EL (cell line): ENCODE measurements at places on chromosomes 7 and 10.
A peak's percentile ranks its signal among the peaks of the same experiment; 100 is the strongest.

GRCh38 chr10:93060887-93061593, 442 bp downstream of the CYP26C1 start:
- DNase-seq = no peak

DNA sequence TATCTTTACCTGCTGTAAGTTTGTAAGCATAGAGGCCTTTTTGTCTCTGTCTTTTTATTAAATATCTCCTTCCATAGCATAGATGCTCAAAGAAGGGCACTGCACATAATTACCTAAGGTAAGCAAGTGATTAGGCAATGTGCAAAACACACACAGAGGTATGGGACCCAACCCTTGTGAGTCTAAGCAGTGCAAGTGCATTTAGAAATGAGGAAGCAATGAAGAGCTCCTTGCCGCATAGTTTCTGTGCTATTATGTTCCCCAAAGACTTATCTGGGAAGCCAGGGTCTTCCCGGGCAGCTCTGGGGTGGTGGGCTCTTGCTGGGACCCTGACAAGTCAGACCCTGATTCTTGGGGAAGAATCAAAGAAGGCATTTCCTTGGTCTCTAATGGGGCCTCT, 13.5 kb upstream of the MGAM2 start:
- no peak for DNase-seq

- no peak for DNase-seq
These were observed 270.0 kb downstream of the TNS3 start for GRCh38 chr7:47311891-47312290.

GRCh38 chr10:111578076-111578475, 501.2 kb downstream of the ADRA2A start:
- no peak for DNase-seq

DNA sequence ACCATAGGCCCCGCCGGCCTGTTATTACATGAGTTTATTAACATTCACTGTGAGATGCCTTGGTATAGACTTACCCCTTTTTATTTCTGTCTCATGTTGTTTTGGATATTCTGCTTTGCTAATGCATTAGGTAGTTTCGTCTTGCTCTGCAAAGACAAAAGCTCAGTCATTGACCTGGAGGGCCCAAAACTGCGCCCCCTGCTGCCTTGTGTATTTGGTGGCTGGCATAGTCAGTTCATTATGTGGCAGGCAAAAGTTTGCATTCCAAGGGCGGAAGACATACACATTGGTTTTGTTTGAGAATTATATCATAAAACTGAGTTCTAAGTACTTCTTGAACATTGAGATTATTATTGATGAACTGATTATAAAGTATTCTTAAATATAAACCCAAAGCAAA, 372.5 kb downstream of the SDK1 start:
- no peak for DNase-seq

- DNase-seq = no peak
These were observed 2.9 kb downstream of the PKD2L1 start for GRCh38 chr10:100327007-100327717.

DNA sequence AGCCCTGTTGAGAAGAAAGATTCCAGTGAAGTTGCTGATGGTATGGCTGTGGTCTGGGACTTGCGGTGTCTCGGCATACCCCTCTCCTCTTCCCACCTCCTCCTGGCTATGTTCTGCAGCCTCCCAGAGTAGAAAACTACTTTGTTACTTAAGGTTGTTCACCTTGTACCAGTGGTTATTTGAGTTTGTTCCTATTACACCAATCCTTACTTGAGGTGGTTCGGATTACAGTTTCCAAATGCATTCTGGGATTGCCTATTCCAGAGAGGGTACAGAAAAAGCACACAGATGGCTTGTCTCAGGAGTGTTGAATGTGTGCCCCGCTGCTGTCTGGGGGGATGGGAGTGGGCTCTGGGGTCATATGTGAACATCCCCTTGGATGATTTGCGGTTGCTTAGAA, 6.8 kb upstream of the ZNF783 start:
- DNase-seq = no peak

DNA sequence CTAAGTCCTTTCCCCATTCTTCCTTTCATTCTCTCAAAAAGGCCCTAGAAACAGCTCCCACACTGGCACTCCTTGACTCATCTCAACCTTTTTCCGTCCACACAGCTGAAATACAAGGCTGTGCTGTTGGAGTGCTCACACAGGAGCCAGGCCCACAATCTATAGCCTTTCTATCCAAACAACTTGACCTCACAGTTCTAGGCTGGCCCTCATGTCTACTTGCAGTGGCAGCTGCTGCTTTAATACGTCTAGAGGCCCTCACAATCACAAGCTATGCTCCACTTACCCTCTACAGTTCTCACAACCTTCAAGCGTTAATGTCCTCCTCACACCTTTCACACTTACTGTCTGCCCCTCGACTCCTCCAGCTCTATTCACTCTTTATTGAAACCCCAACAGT, 12.0 kb upstream of the LRRC61 start:
- no peak for DNase-seq

DNA sequence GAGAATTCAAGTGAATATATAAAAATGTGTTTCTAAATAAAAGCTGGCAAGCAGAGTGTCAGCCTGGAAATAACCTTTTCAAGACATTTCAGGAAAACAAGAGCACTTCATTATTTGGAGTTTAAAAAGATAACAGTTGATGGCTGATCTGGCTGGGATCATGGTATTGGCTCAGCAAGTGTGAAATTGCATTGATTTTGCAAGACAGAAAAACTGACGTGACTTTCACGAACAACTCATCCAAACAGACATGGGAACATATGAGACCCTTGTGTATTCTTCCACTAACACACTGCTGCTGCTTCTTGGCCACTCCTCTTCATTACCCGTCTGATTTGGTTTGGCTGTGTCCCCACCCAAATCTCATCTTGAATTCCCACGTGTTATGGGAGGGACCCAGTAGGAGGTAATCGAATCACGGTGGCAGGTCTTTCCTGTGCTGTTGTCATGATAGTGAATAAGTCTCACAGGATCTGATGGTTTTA, 108.5 kb downstream of the RAB18 start:
- DNase-seq = no peak

- no peak for DNase-seq
These were observed 14.2 kb downstream of the FBH1 start for GRCh38 chr10:5904227-5904626.

- no peak for DNase-seq
These were observed 21.1 kb downstream of the WAC start for GRCh38 chr10:28554009-28554408.

- no peak for DNase-seq
These were observed 6.9 kb downstream of the CHPF2 start for GRCh38 chr7:151238924-151239836.

DNA sequence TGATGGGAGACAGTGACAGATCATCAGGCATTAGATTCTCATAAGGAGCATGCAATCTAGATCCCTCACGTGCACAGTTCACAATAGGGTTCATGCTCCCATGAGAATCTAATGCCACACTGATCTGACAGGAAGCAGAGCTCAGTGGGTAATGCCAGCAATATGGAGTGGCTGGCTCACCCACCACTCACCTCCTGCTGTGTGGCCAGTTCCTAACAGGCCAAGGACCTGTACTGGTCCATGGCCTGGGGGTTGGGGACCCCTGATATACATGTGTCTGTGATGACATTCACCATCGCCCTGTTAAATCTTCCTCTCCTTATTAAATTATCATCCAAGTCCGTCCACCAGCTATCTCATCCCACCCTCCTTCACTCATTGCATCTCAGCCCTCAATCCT, 118.4 kb downstream of the TEX36 start:
- no peak for DNase-seq

- peak; percentile 21 for DNase-seq
These were observed 219.3 kb upstream of the MKLN1 start for GRCh38 chr7:131108212-131108940.

DNA sequence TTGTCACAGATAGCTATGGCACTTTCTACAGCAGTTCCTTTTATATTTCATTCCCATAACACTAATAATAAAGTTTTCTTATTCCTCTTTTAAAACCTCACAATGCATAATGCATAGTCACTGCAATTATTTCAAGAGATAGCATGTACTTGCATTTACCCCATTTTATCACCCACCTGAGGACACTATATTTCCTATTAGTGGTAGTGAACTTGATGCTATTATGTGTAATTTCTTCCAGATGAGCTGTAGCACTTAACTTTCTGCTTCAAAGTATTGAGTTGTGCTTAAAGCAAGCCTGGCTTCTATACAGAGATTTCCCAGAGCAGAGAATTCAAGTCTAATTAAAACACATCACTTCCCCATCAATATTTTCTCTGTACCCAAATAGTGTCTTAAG, 461.1 kb downstream of the HTR7 start:
- DNase-seq = no peak

DNA sequence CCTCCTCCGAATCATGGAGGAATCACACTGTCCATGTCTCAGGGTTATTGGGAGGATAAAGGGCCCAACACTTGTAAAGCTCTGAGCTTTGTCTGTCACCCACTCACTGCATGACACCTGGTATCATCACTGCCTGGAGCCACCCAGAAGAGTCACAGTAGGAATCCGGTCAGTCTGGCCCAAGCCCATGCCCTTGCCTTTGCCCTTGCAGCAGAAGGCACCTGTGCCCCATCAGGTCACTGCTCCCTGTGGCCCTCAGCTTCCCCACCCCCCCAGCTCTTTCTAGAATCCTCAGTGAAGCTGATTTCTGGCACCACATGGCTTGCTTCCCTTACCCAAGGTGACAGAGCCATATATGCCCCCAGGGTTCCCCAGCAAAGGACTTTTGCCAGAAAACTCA, 14.4 kb downstream of the LDB3 start:
- DNase-seq = no peak

GRCh38 chr7:44257618-44258422, 57.0 kb downstream of the YKT6 start:
- DNase-seq = peak; percentile 86

DNA sequence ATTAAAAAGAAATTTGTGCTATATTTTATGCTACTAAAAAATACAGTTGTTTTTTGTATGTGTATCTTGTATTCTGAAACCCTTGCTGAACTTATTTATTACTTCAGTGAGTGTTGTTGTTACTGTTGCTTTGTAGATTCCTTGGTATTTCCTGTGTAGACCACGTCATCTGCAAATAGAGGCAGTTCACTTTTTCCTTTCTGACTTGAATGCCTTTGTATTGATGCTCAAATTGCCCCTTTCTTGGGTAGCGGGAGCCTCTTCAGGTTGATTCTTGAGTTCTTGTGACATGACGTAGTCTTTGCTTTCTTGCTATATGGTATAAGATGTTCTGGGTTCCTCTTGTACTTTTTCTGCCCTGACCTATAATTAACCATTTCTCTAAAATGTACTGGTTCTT, 504.1 kb downstream of the SDK1 start:
- no peak for DNase-seq

- DNase-seq = no peak
These were observed 96.6 kb downstream of the CCNY start for GRCh38 chr10:35432781-35433338.
